ENCODE measurements at places on chromosomes 1 and 21.

GRCh38 chr1:157403203-157403602 lies 149.1 kb downstream of the FCRL5 start:
- DNase-seq, result no peak

DNA sequence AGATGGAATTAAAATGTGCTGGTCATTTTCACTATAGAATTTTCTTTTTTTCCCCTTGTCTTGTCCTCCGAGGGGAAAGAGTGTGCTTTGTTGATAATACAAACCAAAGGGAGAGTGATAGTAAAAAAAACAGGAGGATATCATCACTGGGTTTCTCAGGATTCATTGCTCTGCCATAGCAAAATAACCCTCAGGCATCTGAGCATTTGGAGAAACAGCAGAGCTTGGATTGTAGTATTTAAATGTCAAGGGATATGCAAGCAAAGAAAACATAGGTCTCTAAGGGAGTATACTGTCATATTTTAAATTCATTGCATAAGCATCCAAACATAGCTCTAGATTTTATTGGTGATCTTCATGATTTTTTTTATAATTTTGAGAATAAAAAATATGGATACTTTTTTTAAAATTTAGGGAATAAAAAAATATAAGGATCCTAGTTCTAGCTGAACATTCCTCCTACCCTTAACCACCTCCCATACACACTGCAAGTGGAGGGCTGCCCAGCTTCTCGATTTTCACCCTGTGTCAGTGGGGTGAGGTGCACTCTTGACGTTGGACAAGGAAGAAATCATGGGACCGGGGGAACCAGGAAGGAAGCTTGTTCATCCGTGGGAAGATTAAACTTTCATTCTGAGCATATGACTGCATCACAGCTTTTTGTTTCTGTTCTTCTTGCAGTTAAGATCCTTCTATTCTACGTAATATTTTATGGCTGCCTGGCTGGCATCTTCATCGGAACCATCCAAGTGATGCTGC lies 4.4 kb downstream of the ATP1B1 start:
- no peak for DNase-seq

DNA sequence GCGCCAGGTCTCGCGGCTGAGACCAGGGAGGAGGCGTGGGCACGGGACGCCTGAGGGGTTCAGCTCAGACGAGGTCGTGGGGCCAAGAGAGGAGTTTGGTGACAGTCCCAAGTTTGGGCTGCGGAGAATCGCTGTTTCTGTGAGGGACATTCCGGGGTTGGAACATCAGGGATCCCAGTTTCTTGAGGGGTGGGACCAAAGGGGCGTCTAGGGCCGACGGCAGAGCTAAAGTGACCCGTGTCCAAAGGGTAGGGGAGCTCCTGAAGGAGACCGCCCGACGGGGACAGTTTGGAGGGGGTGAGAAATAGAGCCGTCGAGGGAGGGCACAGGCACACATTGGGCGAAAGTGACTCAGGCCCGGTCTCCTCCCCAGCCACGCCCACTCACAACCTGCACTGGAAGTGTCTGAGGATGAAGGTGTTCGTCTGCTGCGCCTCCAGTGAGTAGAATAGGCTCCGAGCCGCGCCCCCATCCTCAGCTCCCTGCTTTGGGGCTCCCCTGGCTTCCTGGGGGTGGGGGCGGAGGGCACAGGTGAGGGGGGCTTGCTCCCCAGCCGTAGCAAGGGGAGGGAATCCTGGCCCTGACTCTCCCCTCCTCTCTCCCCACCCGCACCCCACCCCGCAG lies 7.0 kb downstream of the EFNA3 start:
- no peak for DNase-seq

- DNase-seq, result no peak
Measured at GRCh38 chr1:234484991-234485739, 6.2 kb upstream of the TARBP1 start.

DNA sequence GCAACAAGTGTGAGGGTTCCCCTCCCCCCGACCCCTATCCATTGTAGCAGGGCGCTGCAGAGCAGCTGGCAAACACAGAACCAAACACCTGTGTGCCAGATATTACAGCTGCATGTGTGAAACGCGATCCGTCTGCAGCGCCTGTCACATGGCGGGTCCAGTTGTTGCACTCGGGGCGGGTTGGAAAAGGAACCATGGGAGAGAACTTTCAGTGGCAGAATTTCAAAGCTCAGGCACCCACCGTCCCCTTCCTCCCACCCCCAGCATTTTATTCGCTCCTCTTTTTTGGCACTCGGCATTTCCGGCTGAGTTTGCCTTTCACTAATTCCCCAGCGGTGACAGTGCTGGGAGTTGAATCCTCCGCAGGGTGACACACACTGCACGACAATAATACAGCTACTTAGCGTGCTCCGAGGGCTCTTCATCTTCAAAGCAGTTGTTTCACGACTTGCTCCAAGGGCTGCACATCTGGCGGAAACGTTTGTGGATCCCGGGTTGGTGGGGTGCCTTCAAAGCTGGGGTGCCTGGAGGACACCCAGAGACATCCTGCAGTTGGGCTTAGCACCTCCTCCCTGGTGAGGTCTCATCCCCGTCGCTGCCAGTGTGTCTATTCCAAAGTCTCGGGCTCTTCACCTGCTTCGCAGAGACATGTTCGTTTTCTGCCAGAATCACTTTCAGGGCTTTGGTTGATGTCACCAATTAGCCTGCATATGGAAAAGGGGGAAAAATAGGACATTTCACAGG lies 180.7 kb downstream of the ZBTB18 start:
- DNase-seq, result no peak

- DNase-seq, result no peak
Measured at GRCh38 chr1:154747740-154748404, 122.2 kb downstream of the KCNN3 start.

GRCh38 chr1:226725897-226726267 lies 13.2 kb downstream of the ITPKB start:
- DNase-seq, result no peak

GRCh38 chr1:98700228-98700627 lies 38.7 kb downstream of the SNX7 start:
- DNase-seq, result no peak

DNA sequence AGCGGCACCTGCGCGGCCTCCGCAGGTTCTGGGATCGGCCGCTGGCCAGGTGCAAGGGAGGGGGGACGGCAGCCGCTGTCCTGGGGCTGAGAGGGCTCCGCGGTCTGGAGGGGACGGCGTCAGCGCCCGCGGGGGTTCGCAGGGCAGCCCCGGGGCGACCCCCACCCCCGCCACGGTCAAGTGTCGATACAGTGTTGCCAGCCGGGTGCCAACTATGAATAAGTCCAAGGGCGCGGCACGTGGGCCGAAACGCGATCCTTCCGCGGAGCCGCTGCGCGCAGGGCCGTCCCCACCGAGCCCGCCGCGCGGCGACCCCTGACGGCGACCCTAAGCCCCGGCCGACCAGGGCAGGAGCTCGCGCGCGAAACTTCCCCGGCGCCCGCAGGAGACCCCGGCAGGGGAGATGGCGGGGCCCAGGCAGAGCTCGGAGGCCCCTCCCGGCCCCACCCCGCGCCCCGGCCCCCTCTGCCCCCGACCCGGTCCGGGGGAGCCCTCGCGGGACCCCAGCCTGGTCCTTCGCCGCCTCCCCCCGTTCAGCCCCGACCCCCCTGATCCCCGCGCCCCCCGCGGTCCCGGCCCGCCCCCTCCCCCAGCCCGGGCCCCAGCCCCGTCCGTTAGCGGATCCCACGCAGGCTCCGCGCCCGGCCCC lies 586 bp upstream of the AGPAT3 start:
- DNase-seq, result peak; percentile 34

DNA sequence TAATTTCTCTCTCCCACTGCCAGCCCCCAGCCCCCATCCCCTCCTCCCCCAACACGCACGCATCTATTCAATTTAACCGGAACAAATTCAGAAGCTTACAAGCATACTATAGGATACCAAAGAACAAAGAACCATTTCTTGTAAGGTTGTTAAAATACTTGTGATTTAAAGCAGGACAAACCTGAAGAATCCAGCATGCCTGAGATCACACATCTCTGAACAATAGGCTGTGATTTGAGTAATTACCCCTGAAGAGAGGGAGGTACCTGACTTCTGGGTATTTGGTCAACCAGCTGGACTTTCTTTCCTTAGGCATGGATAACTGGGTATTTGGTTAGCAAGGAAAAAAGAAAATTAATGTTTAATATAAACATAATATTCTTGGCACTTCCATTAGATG lies 105.1 kb downstream of the NMNAT2 start:
- DNase-seq, result no peak

GRCh38 chr21:44792702-44793591 lies 8.7 kb downstream of the UBE2G2 start:
- DNase-seq, result peak; percentile 48

DNA sequence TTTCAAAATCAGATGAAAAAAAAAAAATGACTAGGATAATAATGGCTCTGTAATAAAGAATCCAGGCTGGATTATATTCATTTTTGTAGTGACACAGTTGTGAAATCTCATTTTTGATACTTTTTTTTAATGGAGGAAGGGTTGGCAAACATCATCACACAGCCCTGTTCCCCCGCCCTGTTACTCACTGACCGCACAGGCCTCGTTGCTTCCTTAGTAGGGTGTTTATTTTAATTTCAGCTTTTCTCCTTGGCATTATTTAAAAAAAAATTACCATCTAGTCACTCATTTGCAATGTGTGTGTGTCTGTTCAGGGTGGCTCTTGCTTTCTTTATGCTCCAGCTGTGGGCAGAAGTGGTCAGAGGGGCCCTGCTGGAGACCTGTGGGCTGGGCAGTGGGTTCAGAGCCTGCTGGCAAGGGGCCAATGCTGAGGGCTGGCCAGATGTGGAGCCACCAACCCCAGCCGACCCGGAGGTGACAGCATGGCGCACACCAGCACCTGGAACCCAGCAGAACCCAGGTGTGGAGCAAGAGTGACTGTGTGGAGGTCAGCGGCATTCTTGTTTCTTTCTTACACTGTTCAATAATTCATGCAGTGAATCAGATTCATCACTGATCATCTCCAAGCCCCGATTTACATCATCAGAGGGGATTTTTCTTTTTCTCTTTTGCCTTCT lies 44.6 kb downstream of the ZSCAN20 start:
- DNase-seq, result no peak

DNA sequence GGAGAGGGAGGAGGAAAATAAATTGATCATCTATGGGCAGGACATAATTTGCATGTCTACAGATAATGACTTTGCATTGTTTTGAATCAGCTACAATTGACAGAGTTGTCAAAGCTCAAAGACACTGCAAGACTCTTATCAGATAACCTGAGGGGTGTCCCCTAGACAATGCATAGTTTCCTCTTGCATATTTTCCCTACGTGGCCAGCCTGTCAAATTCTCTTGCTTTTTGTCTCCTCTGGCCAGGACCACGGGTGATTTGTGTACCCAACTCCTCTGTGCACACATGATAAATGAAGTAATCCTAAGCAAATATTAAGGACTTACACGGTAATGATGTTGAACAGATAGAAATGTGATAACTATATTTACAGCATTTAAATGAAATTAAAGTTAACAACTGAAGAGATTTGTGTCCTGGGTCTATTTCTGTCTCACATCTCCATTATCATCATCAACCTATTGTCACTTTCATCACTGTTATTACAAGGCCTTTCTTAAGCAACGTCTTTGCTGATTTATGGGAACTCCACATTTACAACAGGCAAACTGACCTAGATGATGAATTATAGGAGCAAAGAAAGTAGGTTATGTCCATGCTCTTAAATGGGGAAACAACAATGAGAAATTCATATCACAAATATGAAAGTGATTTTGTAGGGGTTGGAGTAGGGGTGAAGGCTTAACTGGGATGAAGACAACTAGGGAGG lies 18.8 kb downstream of the BATF3 start:
- DNase-seq, result no peak

DNA sequence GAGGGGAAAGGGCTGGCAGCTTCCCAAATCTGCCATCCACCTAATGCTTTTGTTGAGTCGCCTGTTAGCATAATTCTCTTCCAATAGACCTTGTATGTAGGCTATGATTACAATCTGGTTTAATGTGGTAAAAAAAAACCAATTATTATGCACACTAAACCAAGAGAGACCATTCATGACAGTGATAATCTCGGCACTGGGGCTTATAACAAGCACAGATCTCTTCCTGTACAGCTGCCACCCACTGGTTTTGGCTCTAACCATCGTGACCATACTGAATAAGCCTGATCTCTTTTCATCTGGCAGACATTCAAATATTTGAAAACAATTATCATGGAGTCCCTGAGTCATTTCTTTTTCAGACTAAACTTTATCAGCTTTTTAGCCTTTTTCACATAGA lies 12.0 kb upstream of the SYT14 start:
- no peak for DNase-seq

- DNase-seq, result no peak
Measured at GRCh38 chr1:182404781-182405180, 4.3 kb upstream of the TEDDM1 start.

DNA sequence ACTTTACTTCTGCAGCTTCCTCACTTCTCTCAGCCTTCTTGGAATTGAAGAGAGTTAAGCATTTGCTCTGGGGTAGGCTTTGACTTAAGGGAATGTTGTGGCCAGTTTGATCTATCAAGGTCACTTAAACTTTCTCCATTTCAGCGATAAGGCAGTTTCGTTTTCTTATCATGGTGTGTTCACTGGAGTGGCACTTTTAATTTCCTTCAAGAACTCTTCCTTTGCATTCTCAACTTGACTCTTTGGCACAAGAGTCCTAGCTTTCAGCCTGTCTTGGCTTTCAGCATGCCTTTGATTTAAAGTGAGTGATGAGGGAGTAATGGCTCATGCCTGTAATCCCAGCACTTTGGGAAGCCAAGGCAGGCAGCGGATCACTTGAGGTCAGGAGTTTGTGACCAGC lies 38.7 kb downstream of the HS2ST1 start:
- DNase-seq, result no peak

Measured in neural crest cell (in vitro differentiated cells).